ENCODE measurements at places on chromosomes 2 and 18.

- no peak for DNase-seq
Observed at GRCh38 chr2:199409759-199410529, 47.8 kb downstream of the SATB2 start.

DNA sequence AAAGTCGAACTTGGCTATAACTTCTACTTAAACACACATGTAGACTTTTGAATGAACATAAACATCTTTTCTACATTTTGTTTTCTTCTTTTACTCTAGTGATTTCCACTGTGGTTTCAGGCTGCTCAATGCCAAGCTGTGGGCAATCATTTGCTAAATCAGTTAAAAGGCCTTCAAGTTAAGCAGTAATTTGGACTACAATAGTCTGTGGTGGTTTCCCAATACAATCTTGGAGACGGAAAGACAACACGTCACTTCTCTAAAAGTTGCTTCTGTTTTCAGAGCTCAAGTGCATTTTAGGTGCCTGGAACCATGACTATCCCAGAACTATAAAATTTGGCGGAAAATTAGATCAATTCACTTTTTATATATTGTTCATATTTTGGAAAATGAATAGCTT is 69.4 kb downstream of the TXNL1 start:
- no peak for DNase-seq

GRCh38 chr2:29225814-29226213 is 110.6 kb downstream of the CLIP4 start:
- no peak for DNase-seq

DNA sequence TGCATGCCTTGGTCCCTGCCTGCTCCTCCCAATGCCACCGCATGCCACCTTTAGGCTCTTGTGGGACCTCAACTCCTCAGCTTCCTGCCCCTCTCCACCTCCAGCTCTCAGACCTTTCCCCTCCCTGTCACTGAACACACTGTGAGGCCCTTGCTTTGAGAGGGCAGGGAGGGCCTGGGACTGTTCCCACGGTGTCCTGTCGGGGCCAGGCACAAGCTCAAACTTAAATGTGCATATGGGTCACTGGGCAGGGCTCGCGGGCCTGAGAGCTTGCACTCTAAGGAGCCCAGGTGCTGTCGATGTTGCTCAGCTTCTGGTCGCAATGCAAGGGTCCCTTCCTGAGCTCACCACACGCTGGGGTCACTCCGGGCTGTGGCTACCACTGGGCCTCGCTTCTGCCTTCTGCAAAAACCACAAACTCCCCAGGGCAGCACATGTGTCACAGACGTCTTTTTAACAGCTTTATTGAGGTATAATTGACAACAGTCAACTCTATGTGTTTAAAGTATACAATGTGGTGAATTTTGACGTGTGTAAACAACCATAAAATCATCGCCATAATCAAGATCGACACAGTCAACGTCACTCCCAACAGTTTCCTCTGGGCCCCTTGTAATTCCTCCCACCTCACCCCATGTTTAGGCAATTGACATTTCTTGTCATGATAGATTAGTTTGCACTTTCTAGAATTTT is 11.9 kb upstream of the B3GNT7 start:
- DNase-seq, result no peak

DNA sequence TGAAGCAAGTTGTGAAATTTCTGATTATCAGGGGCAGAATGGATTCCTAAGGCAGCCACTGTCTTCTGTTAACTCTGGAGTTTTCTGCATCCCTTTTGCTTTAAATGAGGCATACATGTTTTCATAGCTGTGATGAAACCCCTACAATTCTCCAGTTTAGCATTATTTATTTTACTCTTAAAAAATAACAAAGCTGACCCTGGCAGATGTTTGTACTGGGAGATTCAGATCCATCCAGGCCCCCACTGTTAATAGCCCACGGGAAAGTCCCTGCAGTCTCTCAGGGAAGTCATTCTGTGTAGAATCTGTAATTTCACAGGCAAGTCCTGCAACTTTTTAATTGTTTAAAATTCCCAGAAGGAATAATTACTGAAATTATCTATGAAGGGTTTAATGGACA is 353 bp upstream of the SULT1C4 start:
- no peak for DNase-seq

DNA sequence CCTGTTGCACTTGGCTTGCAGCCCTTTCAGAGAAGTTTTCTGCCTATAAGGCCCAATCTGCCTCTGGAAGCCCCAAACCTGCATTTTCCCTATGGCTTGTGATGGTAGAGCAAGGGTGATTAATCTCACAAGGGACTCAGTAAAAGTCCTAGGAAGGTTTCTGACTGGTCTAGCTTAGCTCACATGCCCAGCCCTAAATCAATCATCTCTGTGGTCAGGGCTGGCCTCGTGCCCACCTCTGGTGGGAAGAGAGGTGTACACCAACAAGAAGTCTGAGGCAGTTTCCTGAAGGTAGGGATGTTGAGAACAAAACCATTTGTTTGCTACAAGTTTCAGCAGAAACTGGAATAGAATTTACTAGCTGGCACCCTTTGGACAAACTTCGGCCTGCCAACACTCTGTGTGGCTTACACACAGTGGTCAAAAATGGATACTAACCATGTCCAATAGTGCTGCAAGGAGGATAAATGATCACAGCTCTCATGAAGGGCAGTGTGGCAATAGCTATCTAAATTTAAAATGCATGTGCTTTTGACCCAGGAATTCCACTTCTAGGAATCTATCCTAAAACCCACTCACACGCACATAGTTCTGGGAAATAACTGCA is 96.4 kb downstream of the EN1 start:
- DNase-seq, result no peak

DNA sequence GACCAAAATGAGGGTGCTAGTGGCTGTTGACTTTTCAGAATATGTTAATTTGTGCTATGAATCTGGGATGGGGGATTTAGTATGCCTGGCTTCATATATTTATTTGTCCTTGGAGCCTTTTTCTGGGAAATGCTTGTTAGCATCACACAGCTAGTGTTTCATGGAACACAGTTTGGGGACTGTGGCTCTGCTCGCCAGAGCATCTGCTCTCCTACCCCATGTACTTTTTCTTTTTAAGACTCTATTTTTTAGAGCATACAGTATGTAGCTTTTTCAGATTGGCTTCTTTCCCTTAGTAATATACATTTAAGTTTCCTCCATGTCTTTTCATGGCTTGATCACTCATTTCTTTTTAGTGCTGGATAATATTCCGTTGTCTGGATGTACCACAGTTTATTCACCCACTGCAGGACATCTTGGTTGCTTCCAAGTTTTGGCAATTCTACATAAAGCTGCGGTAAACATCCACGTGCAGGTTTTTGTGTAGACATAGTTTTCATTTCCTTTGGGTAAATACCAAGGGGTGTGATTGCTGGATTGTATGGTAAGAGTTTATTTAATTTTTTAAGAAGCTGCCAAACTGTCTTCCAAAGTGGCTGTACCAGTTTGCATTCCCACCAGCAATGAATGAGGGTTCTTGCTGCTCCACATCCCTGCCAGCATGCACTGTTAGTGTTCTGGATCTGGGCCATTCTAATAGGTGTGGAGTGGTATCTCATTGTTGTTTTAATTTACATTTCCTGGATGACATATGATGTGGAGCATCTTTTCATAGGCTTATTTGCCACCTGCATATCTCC is 44.1 kb downstream of the EFR3B start:
- no peak for DNase-seq

- DNase-seq, result no peak
Observed at GRCh38 chr2:174984561-174984960, 20.6 kb downstream of the CHN1 start.

- no peak for DNase-seq
Observed at GRCh38 chr2:42830922-42831574, 38.7 kb upstream of the HAAO start.

DNA sequence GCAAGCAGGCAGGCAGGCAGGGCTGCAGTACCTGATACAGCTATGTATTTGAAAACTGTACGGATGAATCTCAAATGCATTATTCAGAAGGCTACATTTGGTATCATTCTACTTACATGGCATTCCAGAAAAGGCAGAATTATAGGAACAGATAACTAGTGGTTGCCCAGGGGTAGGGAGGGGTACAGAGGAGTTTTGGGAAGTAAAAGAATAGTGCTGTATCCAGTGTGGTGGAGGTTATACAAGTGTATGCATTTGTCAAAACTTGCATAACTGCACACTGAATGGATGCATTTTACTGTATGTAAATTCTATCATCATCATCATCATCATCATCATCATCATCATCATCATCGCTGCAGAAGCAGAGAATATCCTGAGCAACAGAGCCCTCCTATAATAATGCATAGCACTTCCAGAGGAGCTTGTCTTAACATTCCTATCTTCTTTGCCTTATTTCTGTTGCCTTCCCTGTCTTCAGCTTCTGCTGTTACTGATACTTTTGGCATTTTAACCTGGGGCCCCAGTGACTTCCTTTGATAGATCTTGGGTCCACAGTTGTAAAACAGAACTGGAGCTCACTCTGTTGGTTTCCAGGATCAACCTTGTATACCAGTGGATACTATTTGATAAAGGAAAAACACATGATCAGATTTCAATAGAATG is 155.5 kb upstream of the OTX1 start:
- no peak for DNase-seq

DNA sequence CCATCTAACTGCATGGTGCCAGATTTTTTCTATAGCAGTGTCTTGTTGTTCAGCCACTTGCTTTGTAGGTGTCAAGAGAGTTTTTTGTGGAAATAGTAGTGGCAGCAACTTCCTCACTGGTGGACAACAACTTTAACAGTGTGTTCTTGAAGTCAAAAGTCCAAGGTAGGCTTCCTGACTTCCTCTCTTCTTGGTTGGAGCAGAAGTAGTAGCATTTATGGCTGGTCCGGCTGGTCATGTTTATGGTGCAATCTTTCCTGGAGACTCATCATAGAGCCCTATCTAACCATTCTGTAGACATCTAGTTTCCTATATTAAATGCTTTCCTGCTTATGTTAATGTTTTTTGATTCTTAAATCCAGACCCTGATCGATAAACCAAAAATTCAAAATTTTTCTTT is 11.7 kb downstream of the GPR75 start:
- no peak for DNase-seq

Measured in memory B cell (primary cell).